ENCODE measurements at places on chromosomes 13 and 19.

- no peak for DNase-seq
Observed at GRCh38 chr13:27147530-27148170, 24.0 kb downstream of the USP12 start.

DNA sequence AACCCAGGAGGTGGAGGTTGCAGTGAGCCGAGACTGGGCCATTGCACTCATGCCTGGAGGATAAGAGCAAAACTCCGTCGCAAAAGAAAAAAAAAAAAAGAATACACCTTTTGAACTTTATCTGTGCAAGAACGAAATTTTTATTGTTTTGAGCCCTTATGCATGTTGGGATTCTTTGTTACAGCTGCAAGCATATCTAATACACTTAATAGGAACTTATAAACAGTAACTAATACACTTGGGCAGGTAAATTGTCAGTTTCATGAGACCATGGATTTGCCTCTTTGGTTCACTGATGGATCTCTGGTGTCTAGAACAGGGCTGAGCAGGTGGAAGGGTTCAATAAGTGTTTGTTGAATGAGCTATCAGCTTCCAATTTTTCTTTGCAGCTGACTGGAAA, 108.1 kb downstream of the CACNA1A start:
- DNase-seq = no peak

GRCh38 chr13:24938966-24939365, 157.0 kb upstream of the PABPC3 start:
- no peak for DNase-seq

GRCh38 chr13:23668562-23668961, 98.3 kb downstream of the TNFRSF19 start:
- DNase-seq = no peak

DNA sequence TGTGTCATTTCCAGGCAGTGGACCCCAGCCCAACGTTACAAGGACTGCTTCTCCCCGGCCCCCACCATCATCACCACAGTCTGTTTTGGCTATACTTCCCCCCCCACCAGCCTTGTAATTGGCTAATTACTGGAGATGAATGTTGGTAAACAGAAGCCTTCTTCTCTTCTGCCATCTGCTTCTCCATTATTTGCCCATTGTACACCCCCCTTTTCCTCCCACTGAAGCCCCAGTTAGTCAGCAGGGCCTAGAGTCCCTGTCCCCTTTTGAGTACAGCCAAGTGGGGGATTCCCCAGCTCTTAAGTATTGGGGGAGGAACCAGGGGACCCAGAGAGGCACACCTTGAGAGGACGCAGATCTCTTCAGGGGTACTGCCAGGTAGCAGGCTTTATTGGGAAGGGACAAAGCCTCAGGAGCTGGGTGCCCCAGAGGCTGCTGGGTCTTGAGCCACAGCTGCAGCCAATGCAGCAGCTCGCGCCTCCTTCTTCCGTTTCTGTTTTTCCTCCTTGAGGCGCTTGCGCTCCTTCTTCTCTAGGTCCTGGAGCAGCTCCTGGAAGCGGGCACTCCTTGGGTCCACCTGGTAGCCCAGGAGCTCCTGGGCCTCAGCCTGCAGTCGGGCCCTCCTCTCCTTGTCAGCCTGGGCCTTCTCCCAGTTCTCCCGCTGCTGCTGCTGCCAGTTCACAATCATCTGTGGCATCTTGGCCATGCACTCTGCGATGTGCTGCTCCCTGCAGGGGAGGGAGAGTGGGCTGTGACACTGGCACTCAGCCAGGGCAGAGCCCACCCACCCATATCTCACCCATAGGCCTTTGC, 3.0 kb downstream of the GADD45GIP1 start:
- DNase-seq = no peak

DNA sequence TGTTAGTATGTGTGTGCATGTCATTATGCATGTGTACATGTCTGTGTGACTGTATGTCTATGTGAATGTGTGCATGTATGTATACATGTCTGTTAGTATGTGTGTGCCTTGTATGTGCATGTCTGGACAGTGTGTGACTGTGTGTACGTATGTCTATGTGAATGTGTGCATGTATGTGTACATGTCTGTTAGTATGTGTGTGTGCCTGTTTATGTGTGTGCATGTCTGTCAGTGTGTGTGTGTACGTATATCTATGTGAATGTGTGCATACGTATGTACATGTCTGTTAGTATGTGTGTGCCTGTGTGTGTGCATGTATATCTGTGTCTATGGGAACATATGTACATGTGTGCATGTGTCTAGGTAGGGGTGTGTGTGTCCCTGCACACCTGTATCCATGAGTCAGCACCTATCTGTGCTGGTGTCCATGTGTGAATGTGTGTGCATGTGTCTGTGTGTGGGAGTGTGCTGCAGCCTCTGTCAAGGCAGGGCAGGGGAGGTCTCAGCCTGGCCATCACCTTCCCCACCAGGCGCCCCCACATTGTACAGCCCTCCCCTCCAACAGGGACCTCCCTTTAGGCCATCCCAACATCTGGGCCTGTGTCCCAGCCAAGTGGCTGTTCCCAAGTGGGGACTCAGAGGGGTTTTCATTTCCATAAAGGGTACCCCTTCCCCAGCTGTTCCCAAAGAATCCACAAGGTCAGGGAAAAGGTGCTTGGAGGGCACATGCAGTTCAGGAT, 4.4 kb downstream of the GAS6 start:
- DNase-seq = no peak

- DNase-seq = no peak
Observed at GRCh38 chr19:35136977-35137702, 1.5 kb upstream of the FXYD1 start.

DNA sequence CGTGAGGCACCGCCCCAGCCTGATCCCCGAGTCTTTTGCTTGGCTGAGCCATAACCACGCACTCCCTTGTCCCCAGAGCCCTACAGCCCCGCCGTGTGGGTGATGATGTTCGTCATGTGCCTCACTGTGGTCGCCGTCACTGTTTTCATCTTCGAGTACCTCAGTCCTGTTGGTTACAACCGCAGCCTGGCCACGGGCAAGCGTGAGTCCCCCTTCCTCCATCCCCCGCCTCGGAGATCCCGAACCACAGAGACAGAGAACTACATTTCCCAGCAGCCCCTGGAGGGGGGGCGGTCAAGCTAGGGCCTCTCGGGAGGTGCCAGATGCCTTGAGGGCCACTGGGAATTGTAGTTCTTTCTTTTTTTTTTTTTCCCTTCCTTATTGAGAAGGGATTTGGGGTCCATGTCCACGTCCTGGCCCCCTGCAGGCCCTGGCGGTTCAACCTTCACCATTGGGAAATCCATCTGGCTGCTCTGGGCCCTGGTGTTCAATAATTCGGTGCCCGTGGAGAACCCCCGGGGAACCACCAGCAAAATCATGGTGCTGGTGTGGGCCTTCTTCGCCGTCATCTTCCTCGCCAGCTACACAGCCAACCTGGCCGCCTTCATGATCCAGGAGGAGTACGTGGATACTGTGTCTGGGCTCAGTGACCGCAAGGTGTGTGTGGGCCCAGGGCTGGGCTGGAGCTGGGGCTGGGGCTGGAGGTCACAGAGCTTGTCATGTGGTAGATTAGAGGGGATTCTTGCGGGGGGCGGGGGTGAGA, 25.9 kb downstream of the GRIN2D start:
- no peak for DNase-seq

- no peak for DNase-seq
Observed at GRCh38 chr19:46221981-46222610, 7.4 kb upstream of the IGFL1 start.

GRCh38 chr19:13699786-13700185, 64.5 kb upstream of the MRI1 start:
- no peak for DNase-seq

DNA sequence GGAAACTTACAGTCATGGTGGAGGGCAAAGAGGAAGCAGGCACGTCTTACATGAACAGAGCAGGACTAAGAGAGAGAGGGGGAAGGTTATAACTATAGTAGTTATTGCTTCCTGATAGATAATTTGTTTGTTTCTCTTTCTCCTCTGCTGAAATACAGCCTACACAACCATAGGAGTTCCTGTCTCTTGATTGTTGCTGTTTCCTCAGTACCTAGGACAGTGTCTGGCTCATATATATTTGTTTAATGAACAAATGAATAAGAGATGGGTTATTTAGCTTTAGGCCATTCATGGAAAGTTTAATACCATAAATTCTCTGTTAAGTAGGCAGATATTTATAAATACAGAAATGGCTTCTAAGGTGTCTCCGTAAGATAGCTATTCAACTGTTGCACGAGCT, 95.2 kb downstream of the PCCA start:
- no peak for DNase-seq

- DNase-seq = no peak
Observed at GRCh38 chr13:50587115-50587514, 256.4 kb downstream of the DLEU7 start.

GRCh38 chr13:105506463-105506862, 1029.0 kb downstream of the EFNB2 start:
- no peak for DNase-seq

DNA sequence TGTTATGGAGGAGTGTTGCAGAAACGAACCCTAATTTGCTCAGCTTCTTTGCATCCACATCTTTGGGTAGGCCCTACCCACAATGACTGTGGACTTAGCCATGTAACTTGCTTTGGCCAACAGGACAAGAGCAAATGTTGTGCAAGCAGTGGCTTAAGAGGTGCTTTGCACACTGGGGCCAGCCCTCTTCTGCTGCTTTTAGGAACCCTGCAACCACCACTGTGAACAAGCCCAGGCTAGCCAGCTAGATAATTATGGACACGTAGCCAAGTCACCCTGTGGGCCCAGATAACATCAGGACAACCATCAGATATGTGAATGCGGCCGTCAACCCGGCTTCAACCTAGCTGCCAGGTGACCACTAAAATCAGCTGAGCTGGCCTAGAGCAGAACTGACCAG, 17.1 kb downstream of the C19orf47 start:
- no peak for DNase-seq

- no peak for DNase-seq
Observed at GRCh38 chr19:14175351-14175792, 30.6 kb downstream of the ADGRL1 start.

DNA sequence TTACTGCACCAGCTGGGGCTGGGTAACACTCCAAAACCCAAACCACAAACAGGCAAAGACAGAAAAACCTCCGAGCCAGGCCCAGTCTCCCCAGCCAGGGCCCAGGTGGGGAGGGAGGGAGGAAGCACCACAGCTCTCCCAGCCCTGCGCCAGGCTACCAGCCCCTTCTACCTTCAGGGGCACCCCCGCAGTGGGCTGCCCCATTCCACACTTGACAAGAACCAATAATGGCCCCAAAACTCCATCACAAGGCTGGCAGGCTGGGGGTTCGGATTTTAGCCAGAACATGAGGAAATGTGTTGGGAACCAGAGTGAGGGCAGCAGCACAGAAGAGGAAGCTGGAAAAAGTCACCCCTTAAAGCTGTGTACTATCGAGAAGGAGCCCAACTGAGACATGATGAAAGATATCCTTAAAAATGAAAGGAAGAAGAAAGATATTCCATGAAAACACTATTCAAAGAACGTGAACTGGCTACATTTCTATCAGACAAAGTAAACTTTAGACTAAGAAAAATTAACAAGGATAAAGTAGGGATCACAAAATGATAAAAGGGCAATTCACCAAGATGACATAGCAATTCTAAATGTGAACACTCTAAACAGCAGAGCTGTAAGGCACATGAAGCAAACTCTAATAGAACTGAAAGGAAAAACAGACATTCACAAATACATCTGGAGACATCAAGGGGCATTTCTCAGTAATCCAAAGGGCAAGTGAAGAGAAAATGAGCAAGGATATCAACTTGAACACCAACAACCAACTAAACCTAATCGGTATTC, 12.9 kb downstream of the TUBGCP3 start:
- DNase-seq = no peak

GRCh38 chr19:49773663-49774350, 7.0 kb downstream of the AP2A1 start:
- no peak for DNase-seq

DNA sequence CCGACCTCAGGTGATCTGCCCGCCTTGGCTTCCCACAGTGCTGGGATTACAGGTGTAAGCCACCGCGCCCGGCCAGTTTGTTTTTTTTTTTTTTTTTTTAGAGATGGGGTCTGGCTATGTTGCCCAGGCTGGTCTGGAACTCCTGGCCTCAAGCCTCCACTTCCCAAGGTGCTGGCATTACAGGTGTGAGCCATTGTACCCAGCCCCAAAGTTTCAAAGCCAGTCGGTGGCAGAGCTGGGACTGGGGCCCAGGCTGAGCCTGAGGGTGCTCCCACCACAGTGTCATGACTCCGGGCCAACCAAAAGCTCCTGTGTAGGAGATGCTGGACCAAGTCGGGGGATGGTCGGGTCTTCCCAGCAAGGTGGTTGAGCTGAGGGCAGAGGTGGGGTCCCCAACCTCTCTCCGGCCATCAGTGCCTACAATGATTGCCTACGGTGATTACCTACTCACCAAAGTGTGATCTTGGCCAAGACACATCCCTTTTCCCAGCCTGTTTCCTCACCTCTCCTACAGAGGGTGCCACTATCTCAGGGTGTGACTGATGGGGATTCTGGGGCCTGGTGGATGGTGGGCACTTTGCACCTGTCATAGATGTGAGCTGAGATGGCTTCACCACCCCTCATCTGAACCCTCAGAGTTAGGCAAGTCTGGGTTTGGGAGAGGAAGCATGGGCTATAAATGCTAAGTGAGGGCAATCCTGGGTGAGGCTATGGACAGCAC, 5.9 kb upstream of the SAMD1 start:
- DNase-seq = no peak

DNA sequence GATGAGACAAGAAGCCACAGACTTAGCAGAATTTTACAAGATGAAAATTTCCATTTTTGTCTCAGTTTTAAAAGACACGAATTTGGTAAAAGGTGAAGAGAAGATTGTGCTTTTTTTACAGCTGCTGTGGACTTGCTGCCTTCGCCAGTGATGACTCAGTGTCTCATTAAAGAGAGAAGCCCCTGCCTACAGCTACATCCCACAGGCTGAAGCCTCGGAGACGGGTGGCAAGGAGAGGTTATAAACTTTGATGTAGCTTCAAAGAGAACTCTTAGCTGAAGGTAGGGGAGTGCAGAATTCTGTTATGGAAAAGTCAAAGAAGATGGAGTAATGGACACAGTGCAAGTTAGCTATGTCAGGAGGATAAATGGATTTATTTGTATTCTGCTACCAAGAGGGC, 683.4 kb upstream of the ARGLU1 start:
- no peak for DNase-seq

- no peak for DNase-seq
Observed at GRCh38 chr19:14028901-14029300, 953 bp downstream of the RLN3 start.

GRCh38 chr13:40910324-40911050, 108.6 kb downstream of the ELF1 start:
- no peak for DNase-seq

- no peak for DNase-seq
Observed at GRCh38 chr19:4504891-4505569, 13.3 kb downstream of the PLIN4 start.

Measured in epithelial cell of proximal tubule (primary cell).